NCI-H82 (cell line): ENCODE measurements at places on chromosomes 2 and 18.
A peak's percentile ranks its signal among the peaks of the same experiment; 100 is the strongest.

- DNase-seq = peak; percentile 52
Measured at GRCh38 chr18:36905571-36905970, 76.6 kb downstream of the KIAA1328 start.

DNA sequence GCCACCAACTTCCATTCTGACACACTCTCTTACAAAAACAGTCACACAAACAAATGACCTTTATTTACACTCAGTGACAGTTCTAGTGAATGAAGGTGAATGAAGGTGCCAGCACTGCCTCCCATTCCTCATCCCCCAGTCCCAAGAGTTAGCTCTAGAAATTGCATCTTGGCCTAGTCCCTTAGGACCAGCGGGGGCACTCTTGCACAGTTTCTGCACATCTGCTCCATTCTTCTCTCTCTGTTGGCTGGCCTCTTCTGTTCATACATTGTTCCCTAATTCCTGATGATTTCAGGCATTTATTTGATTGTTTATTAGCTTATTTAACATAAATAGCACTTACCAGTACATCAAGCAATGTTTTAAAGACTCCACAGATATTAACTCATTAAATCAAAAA is 30.9 kb downstream of the GAREM1 start:
- DNase-seq = peak; percentile 69

GRCh38 chr2:68918497-68918896 is 34.2 kb downstream of the GKN2 start:
- DNase-seq = no peak

DNA sequence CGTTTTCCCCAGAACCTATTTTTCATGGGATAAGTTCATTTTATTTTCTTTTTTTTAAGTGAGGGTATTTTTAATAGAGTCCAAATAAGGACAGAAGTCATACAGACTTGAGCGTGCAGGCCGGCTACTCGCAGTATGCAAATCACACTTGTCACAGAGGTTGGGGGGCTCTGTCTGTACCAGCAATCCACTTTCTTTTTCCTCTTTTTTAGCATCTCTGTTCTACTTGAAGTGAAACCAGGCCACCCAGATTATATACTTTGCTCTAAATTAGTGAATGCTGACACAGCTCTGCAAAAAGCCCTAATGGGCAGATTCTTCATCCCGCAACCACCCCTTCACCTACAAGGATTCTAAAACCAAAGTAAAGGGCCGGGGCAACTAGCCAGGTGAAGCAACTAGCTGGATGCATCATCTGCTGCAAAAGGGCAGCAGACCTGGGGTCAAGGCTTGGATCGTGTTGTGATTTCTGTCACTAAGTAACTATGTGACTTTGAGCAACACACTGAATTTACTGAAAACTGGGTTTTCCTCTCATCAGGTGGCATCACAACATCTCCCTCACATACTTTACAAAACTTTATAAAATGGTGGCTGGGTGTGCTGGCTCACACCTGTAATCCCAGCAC is 18.4 kb downstream of the KDSR start:
- no peak for DNase-seq

DNA sequence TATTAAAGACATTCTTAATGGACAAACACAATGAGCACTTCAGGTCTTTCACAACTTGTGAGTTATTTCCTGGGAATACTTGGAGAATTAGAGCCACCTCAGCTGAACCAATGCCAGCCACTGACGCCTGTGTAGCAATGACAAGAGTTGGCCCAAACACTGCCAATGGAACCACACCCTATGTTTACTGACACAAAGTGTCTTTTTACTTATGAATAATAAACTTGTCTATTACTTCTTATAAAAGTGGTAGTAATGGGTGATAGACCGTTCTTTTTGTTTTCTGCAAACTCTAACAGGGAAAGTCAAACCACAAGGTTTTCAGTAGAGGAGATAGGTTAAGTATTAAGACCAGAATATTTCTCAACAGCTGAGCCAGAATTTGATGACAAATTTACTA is 12.5 kb upstream of the CHAC2 start:
- DNase-seq = no peak

DNA sequence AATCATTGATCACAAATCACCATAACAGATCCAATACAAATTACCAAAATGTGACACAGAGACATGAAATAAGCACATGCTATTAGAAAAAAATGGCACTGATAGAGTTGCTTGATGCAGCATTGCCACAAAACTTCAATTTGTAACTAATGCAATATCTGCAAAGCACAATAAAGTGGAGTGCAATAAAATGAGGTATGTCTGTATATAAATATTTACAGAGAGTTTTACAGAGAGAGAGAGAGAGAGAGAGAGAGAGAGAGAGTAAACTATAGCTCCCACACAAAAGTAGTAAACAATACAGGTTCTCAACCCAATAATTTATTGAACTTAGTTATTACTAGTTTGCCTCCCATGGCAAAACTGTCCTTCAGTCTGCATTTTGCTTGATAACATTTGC is 1807.0 kb downstream of the SUCLG1 start:
- DNase-seq = no peak
